Activated CD4-positive, alpha-beta T cell treated with anti-CD3 and anti-CD28 coated beads, Interleukin-2, Interleukin-4, amounts not matched to agents 100 ng/mL and 50 ng/mL, durations not matched to agents 16 hours and 8 hours (primary cell): ENCODE measurements at places on chromosomes 4 and X.

GRCh38 chrX:132718431-132718958 is 229.7 kb upstream of the MBNL3 start:
- no peak for DNase-seq

DNA sequence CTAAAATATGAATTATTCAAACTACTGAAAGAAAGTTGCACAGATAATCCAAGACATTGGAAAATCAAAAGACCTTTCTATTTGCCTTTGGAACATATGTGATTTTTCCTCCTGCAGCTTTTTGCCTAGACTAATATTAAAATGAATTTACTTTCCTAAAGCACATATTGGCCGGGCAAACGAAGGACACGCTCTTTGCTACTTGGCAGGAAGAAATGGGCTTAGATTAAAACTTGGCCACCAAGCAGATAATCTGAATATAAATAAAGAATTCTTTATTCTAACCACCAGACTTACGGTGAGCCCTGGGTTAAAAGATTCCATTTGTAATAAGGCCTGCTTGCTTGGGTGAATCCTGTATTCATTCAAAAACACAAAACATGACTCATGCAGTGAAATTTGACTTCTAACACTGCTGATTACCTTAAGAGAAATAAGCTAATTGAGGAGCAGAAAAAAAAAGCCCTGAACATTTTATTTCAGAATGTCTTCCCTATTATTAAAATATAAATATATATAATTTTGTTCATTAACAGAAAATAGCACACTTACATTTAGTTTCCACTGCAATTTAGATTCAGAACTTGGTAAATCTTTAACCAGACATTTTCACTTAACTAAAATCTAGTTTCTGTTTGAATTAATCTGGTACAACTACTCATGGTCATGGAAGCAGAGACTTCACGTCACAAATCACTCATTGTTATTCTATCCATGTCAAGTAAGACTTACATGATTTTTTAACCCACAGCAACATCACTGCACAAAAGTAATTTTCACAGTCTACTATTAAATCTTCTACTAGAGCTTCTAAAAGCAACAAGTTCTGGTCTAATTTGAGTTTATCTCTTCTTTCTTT is 116.1 kb upstream of the PLAC1 start:
- no peak for DNase-seq

GRCh38 chr4:70945046-70945445 is 42.9 kb downstream of the MOB1B start:
- DNase-seq, result no peak

DNA sequence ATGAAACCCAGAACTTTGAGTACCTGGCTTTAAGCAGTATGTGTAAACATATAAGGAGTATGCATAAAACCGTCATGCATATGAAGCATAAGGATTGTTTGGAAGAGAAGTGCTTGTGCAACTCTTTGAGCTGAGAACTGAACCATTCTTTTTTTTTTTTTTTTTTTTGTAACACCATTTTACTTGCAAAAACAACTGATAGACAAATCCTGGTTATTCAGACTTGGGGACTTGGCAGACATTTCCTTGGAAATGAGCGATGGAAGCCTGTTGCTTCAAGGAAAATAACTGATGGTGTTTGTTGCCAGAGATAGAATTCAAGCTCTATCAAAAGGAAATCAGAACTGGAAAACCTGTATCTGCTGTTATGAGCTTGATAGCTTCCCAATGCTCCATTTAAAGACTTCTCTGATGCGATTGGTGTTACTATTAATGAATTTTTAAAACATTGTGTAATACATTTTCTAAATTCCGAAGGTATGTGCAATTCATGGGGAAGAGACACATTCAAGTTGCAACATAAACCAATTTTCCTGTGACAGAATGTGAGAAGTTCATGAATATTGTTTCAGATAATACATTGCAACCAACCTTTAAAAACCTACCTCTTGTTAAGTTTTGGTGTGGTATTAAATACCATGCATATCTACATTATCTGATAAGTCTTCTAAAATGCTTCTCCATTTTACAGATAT is 47.0 kb upstream of the FAT1 start:
- DNase-seq, result no peak

DNA sequence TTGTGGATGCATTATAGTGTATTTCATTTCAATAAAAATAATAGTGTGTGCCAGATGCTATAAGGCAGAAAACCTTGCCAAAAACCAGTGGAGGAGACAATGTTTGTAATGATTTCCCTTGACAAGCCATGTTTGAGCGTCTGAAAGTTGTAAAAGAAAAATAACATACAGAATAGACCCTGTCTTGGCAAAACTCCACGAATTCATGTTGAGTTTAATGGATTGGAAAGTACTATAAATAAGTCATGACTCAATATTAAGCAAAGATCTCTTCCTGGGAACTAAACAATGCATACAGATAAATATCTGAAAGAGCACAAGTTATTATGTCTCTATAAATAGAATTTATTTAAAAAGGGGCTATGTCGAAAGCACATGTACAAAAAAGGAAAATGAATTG is 543.5 kb downstream of the GABRG1 start:
- no peak for DNase-seq

- DNase-seq, result no peak
Measured at GRCh38 chrX:7225338-7225737, 77.4 kb upstream of the PUDP start.

DNA sequence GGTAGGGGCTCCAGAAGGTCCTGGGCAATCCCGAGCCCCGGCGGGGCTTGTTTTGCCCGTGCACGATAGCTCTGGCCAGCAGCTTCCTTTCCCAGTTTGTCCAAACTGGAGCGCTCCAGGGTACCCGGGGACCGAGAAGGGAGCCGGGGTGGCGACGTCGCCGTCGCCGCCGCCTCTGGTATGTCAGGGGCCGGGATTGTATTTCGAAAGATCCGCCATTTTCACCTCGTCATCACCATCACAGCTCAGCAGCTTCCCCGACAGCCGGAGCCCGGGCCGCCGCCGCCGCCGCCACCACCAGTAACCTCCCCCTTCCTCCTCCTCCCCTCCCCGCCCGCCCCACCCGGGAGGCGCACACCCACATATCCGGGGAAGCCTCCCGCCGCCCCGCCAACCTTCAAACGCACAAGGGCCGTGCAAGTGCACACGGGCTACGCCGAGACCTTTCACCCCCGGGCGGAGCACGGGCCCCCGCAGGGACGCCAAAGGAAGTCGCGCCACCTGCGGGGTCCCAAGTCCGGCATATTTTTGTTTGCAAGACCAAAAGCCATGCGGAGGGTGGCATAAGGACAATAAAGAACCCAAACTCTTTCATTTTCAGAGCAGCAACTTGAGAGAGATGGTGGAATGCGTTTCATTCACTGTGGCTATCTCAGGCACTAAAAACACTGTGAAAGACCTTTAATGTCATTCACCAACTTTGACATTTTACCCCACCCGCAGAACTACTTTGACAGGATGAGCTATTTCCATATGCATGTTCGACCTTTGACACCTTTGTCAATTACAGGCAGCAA is at the start of gene LIN54:
Gene LIN54 (minus strand): TSS at position 302 of the 797 bp plus-strand sequence. CDS start 25,979 bp downstream, outside the sequence.
- DNase-seq, result peak; percentile 87

GRCh38 chrX:153662266-153662665 is 11.3 kb downstream of the PNCK start:
- peak; percentile 29 for DNase-seq

- no peak for DNase-seq
Measured at GRCh38 chr4:2245057-2245786, 3.3 kb upstream of the HAUS3 start.
